ENCODE measurements at places on chromosomes 12 and 14.

- peak; percentile 26 for DNase-seq
Measured at GRCh38 chr12:26721800-26722199, 111.2 kb downstream of the ITPR2 start.

GRCh38 chr12:119354172-119354571, 19.6 kb downstream of the CCDC60 start:
- peak; percentile 83 for DNase-seq

GRCh38 chr12:124727264-124727800, 136.3 kb downstream of the SCARB1 start:
- DNase-seq: no peak

DNA sequence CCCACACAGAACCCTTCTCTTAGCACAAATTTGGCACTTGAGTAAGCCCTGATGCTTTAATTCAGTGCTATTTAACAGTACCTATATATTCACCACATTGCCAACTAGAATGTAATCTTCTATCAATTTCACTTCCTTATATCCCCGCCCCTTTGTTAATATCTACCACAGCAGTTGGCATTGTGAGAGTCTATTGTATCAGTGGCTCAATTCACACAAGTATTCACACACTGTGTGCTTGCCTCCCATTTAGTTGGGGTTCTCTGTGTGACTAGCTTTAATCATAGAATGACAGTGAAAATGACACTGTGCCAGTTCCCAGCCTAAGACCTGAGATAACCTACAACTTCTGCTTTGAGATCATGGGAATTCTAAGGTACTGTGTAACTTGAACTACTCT, 103.1 kb downstream of the SEC23A start:
- DNase-seq: no peak

DNA sequence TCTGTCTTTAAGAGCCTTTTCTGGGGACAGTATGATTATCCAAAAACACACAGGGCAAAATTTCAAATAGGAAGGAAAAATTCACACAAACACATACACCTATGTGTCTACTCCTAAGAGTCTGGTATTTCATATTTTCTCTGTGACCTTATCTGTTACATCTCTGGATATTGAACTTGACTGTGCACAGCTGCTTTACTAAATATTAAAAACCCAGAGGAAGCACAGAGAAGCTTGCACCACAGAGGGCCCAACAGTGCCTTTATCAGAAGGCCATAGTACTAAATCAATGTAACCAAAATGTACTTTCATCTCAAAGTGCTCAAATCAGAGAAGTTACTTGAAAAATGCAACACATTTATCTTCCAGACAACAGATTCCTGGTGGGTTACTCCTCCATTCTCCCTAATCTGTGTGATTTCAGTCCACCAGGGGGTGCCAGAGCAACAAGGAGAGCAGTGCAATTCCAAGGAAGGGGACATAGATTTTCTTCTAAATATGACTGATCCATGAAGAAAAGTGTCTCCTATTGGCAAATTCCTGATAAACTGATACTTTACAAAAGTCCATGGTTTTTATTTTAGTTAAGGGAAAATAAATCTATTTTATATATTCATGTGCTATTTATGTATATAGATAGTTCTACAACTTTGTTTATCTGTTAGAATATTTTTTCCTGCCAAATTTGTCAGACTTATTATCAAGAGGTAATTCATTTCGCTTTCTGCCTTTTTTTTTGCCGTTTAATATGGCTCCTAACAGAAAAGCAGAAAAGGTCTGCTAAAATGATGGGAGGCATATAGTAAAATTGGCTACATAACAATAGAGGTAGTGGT, 617.6 kb downstream of the LRFN5 start:
- DNase-seq: peak; percentile 65

DNA sequence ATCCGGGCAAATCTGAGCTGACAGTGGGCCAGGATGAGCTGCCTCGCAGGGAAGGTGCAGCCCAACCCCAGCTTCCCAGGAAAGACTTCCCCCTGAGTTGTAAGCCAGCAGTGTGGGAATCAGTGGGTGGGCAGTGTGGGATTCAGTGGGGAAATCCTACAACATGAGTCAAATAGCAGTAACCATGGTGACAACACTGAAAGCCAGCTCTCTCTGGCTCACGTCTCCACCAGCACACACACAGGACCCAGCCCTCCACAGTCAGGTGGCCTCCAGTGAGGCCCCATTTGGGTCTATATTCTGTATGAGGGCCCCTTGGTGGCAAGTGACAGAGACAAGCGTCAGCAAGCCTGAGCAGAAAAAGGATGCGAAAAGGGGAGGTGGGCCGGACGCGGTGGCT, 6.0 kb upstream of the LGALS3 start:
- no peak for DNase-seq

DNA sequence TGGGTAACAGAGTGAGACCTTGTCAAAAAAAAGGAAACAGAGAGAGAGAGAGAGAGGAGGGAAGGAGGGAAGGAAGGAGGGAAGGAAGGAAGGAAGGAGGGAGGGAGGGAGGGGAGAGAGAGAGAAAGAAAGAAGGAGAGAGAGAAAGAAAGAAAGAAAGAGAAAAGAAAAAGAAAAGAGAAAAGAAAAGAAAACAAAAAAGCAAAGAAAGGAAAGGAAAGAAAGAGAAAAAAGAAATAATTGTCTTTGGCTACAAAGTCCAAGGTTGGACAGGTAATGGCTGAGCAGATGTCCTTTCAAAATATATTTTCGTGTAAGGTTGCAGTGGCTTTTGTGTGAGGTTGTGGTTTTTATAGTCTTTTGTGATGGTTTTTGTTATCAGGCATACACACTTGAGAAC, 21.6 kb upstream of the CCDC60 start:
- no peak for DNase-seq

GRCh38 chr12:42585154-42585840, 4.2 kb downstream of the PRICKLE1 start:
- no peak for DNase-seq
